ENCODE measurements at places on chromosomes 2 and 18.

- DNase-seq = no peak
Observed at GRCh38 chr2:211216221-211216620, 659.8 kb downstream of the CPS1 start.

DNA sequence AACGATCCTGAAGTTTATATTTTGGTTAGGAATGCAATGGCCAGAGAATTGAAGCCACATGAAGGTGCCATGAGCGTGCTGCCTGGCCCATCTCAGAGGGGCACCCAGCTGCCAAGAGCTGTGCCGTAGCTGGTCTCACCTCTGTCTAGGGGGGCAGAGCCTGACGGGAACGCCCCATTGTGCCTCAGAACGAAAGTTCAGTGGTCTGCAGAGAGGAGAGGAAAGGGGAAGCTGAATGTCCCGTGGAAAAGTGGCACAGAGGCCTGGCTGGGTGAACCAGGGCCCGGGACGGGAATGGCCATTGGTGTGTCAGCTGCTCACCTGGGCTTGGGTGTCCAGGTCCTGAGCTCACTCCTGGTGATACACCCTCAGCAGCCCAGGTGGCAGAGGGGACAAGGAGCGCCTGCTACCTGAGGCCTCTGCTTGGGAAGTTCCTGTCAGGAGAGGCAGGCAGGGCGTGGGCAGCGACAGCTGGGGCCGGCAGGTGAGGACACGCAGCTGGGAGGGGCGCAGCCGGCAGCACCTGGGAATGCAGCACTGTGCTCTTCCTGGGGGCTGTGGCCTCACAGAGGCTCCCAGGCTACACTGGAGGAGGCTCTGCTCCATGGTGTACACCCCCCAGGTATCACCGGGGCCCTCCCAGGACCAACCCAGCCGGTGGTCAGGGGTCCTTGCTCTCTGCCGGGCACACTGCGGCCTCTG, 67.3 kb downstream of the PARD6G start:
- no peak for DNase-seq

- no peak for DNase-seq
Observed at GRCh38 chr2:235958931-235959410, 209.2 kb downstream of the GBX2 start.

DNA sequence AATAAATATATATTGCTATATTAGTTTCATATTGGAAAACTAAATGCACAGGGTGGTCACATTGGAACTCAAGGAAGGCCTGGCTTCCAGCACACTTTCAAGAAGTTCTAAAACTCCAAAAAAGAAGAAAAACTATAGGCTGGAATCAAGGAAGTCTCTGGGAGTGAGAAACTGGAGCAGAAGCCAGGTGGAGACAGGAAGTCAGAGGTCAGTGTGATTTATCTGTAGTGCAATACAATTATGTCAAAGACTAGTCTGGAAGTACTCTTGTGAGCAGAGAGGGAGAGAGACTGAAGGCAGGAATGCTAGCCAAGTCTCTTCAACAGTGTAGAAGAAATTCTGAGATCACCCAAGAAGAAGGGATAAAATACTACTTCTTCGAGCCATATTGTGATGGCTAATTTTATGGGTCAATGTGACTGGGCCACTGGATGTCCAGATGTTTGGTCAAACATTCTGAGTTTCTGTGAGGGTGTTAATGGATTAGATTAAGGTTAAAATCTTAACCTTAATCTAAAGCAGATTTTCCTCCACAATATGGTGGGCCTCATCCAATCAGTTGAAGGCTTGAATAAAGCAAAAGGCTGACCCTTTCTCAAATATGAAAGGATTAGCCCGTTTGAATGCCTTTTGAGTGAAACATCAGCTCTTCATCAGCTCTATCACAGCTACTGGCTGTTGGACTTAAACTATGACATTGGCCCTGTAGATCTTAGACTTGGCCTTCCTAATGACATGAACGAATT, 208.0 kb downstream of the TDRD15 start:
- DNase-seq = no peak
